ENCODE measurements at places on chromosomes 3 and 15. TPM values are rescaled to one million over a fixed set of nuclear protein-coding genes. Genes with fewer than 3 reads are reported as not detected.

The GP9 gene
- total RNA-seq: not detected

The GHSR gene
- not detected for total RNA-seq

The INSYN1 gene
- total RNA-seq: 17.3 TPM

The TTLL3 gene
- 69.0 TPM for total RNA-seq

The NPRL2 gene
- 32.1 TPM for total RNA-seq

The RTF1 gene
- total RNA-seq: 23.8 TPM

The NTRK3 gene
- total RNA-seq: 7.2 TPM

The SEMA3F gene
- total RNA-seq: 71.8 TPM

The SLC24A5 gene
- not detected for total RNA-seq

The GOLGA6B gene
- not detected for total RNA-seq

GRCh38 chr3:134794950-134795745 lies at the start of gene EPHB1:
Gene EPHB1 (plus strand): TSS chr3:134795260.
- H3K4me3 ChIP-seq: peak within 1 kb of the TSS; percentile 38
- peaks cover 4% of the 10 kb centered on the region for H3K4me1 ChIP-seq
- peak within 1 kb of the TSS; percentile 32 for H3K27ac ChIP-seq
- DNase-seq: peak; percentile 77
- H3K27me3 ChIP-seq: peaks cover 11% of the 10 kb centered on the region

DNA sequence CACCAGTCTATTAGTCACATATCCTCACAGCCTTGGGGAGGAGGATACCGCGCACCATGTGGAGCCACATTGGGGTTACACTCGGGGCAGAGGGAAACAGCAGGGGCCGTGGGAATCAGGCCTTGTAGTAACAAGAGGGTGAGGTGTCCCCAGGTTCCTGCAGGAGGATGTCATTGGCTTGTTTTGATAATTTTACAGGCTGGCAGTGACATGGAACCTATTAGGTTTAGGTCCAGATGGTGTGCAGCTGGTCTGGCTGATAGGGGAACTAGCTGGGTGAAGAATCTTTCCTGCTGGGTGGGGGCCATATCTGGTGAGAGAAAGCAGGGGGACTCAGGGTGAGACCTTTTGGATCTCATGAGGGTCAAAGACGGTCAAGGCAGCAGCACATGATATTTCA lies 9.8 kb upstream of the MEF2A start:
- no peak overlapping the region for H3K4me3 ChIP-seq
- no peak overlapping the region for H3K27ac ChIP-seq
- peaks cover 2% of the 10 kb centered on the region for H3K4me1 ChIP-seq

DNA sequence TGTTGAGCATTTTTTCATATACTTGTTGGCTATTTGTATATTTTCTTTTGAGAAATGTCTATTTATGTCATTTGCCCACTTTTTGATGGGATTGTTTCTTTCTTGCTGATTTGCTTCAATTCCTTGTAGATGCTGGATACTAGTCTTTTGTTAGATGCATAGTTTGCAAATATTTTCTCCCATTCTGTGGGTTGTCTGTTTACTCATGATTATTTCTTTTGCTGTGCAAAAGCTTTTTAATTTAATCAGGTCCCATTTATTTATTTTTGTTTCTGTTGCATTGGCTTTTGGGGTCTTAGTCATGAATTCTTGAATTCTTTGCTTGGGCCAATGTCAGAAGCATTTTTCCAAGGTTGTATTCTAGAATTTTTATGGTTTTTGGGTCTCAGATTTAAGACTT lies 251.7 kb downstream of the WNT5A start:
- no peaks in the 10 kb centered on the region for H3K4me1 ChIP-seq
- no peak for DNase-seq
- no peak overlapping the region for H3K4me3 ChIP-seq

DNA sequence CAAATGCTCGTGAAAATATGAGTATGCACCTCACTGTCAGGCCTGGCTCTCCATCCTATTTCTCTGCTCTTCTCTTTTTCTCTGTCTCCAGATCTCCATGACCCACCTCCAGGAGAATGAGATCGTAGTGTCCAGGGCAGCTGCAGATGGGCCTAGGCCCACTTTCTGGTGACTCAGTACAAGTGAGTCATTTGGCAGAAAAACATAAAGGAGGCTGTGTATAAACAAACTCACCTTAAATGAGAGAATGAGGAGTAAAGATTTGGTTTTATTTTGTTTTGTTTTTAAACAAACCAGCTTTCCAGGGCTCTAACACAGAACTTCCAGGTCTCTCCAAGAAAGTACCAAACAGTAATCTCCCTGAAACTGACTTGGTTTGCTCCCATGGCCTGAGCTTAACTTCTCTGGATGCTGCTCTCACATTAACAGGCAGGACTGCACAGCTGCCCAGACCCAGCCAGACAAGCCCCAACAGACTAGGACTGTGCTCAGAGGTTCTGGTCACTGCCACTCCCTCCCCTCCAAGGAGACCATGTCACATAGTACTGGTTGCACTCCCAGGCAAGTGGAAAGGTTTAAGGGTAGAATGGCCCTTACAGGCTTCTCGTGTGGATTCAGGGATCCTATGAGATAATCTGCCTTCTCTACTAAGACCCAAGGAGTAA lies 1.5 kb upstream of the HEG1 start:
- no peaks in the 10 kb centered on the region for H3K36me3 ChIP-seq
- H3K27ac ChIP-seq: peak overlapping the region; percentile 27
- no peak for DNase-seq
- peaks cover 2% of the 10 kb centered on the region for H3K4me1 ChIP-seq

DNA sequence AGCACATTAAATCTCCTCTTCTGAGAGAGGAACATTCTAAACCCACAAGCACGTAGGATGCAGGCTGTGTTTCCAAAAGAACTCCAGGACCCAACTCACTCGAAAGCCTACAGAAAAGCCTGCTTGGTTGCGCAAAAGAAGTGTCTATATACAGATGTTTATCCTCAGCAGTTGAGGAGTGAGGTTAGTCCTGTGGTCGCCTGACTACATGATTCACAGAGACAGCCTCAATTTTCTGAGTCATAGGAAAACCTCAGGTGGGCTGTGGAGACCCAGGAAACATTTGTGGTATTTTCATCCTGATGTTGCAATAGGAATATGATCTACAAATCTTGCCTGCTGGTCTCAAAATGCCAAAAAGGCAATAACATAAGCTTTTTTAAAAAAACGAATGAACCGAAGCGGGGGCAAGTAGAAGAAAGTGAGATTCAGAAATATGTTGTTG lies 183.8 kb upstream of the THRB start:
- H3K27me3 ChIP-seq: no peaks in the 10 kb centered on the region
- no peak for DNase-seq
- no peaks in the 10 kb centered on the region for H3K4me1 ChIP-seq
- no peaks in the 10 kb centered on the region for H3K36me3 ChIP-seq
- H3K4me3 ChIP-seq: no peak overlapping the region

DNA sequence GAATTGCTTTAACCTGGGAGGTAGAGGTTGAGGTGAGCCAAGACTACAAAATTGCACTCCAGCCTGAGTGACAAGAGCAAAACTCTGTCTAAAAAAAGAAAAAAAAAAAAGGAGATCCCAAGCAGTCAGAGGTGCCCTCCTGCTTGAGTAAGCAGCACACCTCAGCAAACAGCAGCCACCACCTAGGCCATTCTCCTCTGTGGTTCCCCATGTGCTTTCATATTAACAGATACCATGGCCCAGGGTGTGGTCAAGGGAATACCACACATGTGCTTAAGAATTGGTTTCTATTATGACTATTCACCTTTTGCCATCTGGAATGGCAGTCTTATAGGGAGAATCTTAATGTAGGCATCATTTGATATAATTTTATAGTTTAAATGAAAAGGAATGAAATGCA lies 24.7 kb upstream of the CSPG5 start:
- H3K4me3 ChIP-seq: no peak overlapping the region
- no peaks in the 10 kb centered on the region for H3K36me3 ChIP-seq
- H3K4me1 ChIP-seq: no peaks in the 10 kb centered on the region
- H3K27ac ChIP-seq: no peak overlapping the region
- DNase-seq: no peak

GRCh38 chr15:77409259-77410156 lies 10.4 kb downstream of the PEAK1 start:
- DNase-seq: no peak
- H3K27me3 ChIP-seq: no peaks in the 10 kb centered on the region
- H3K27ac ChIP-seq: no peak overlapping the region
- H3K36me3 ChIP-seq: no peaks in the 10 kb centered on the region
- no peak overlapping the region for H3K4me3 ChIP-seq

GRCh38 chr3:161559177-161559998 lies 62.8 kb downstream of the OTOL1 start:
- no peaks in the 10 kb centered on the region for H3K36me3 ChIP-seq
- H3K27me3 ChIP-seq: no peaks in the 10 kb centered on the region
- H3K4me3 ChIP-seq: no peak overlapping the region
- H3K4me1 ChIP-seq: no peaks in the 10 kb centered on the region
- H3K27ac ChIP-seq: no peak overlapping the region

GRCh38 chr15:86316726-86317383 lies 237.2 kb downstream of the AGBL1 start:
- H3K27me3 ChIP-seq: no peaks in the 10 kb centered on the region
- H3K4me1 ChIP-seq: no peaks in the 10 kb centered on the region
- H3K36me3 ChIP-seq: no peaks in the 10 kb centered on the region

DNA sequence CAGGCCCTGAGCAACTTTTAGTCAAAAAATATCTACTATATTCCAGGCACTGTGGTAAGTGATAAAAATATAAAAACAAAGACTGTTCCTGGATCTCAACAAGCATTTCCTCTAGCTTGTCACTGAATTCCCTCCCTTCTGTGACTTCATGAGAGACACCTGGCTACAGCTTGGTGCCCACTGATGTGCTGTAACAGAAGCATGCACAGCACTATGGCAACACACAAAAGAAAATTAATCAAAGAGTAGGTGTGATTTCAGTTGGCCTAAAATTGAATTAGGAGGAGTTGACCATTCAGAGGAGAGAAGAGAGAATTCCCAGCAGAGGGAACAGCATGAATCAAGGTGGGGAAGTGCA lies 158.9 kb upstream of the LPP start:
- H3K27ac ChIP-seq: no peak overlapping the region
- H3K27me3 ChIP-seq: no peaks in the 10 kb centered on the region
- H3K4me1 ChIP-seq: peaks cover under 1% of the 10 kb centered on the region
- DNase-seq: no peak
- no peak overlapping the region for H3K4me3 ChIP-seq

DNA sequence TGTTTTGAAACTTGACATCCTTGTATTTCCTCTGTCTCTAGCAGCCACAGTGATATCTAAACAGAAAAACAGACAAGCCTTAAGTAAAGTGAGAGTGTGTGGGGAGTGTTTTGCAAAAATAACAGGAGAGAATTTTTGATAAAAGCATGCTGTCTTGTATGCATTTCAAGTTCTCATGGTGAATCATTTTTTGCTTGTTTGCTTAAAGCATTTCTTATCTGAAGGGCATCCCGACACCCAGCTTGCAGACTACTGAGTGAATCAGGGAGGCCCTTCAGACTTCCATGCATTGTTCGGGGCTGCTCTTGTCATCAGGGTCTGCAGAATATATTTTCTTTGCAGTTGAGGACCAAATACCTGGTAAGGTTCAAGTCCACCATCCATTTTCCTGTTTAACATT lies 8.5 kb downstream of the CGNL1 start:
- no peak overlapping the region for H3K27ac ChIP-seq
- no peak for DNase-seq
- no peak overlapping the region for H3K4me3 ChIP-seq

GRCh38 chr3:53101956-53102355 lies 28.3 kb downstream of the RFT1 start:
- H3K4me1 ChIP-seq: no peaks in the 10 kb centered on the region
- no peaks in the 10 kb centered on the region for H3K27me3 ChIP-seq
- no peak overlapping the region for H3K4me3 ChIP-seq
- no peak overlapping the region for H3K27ac ChIP-seq
- H3K36me3 ChIP-seq: no peaks in the 10 kb centered on the region

- no peaks in the 10 kb centered on the region for H3K36me3 ChIP-seq
- H3K27ac ChIP-seq: no peak overlapping the region
- no peak overlapping the region for H3K4me3 ChIP-seq
- H3K4me1 ChIP-seq: no peaks in the 10 kb centered on the region
- H3K27me3 ChIP-seq: peaks cover 4% of the 10 kb centered on the region
Measured at GRCh38 chr3:59890639-59891038, 840.8 kb upstream of the CFAP20DC start.

GRCh38 chr3:141021261-141021660 lies 29.9 kb upstream of the SPSB4 start:
- H3K27ac ChIP-seq: no peak overlapping the region
- DNase-seq: no peak
- H3K27me3 ChIP-seq: no peaks in the 10 kb centered on the region
- no peaks in the 10 kb centered on the region for H3K4me1 ChIP-seq

DNA sequence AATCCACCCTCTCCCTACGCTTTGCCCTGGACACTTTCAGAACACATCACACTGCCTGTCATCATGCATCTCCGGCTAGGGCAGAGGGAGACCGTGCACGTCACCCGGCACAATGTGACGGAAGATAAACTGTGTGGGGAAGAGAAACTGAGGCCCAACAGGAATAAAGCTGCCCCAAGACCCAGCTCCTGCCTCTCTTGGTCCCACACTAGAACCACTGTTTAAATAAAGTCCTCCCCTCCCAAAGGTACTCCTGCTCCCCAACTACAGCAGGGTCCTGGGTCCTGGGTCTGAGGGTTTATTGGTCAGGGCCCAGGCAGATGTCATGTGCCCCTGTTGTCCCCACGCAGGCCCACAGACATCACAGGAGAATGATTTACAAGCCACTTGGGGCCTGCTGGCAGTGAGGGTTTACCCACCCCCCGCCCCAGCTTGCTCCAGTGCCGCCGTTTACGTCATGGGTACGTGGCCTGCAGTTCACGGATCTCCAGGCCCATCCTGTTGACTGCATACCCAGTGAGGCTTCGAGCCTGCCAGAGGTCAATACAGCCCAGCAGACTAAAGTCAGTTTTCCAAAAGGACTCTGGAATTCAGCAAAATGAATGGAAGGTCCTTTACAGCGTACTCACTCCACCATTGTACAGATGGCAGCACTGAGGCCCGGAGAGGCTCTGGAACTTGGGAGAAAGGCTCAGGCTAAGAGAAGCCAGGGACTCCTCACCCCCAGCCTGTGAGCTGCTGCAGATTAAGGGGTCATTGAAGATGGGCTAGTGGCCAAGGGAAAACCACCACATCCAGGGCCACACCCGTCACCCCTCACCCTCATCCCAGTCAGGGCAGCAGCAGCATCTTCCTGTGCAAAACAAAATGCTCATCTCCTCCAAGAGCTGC lies 23.2 kb downstream of the ALS2CL start:
- no peak overlapping the region for H3K27ac ChIP-seq
- no peak overlapping the region for H3K4me3 ChIP-seq
- no peaks in the 10 kb centered on the region for H3K27me3 ChIP-seq
- peaks cover 6% of the 10 kb centered on the region for H3K4me1 ChIP-seq
- no peaks in the 10 kb centered on the region for H3K36me3 ChIP-seq
- no peak for DNase-seq

GRCh38 chr15:25611603-25612002 lies 172.8 kb upstream of the UBE3A start:
- DNase-seq: no peak
- no peaks in the 10 kb centered on the region for H3K36me3 ChIP-seq
- H3K27ac ChIP-seq: no peak overlapping the region
- no peaks in the 10 kb centered on the region for H3K4me1 ChIP-seq
- H3K27me3 ChIP-seq: no peaks in the 10 kb centered on the region

All from prostate gland (tissue), 2 donors.